ENCODE measurements at places on chromosomes 11 and 22.

DNA sequence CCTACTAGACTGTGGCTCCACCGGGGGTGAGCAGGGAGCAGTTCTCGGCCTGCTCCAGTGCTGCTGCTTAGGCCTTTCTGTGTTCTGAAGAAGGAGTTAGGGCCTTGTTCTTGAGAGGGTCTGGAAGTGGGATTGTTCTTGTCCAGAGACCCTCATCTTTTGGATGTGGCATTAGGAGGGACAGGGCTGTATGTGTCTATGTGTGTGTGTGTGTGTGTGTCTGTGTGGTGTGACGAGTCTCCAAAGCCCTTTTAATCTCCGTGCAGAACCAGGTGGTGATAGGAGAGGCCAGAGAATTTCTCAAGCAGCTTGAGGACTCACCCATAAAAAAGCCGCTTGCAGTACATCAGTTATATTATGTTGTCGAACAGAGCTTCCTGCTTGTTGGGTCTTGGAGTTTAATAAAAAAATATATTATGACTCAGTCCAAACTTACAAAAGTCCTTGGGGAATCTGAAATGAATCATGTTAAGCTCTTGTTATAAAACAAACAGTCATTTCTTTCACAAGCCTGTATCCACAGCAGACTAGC, 196.5 kb downstream of the TENM4 start:
- DNase-seq = no peak

GRCh38 chr11:44604171-44604581, 38.7 kb downstream of the CD82 start:
- no peak for DNase-seq

- no peak for DNase-seq
Observed at GRCh38 chr11:65432686-65433582, 10.3 kb downstream of the NEAT1 start.

GRCh38 chr11:33694346-33695050, 6.1 kb downstream of the C11orf91 start:
- DNase-seq = no peak

- no peak for DNase-seq
Observed at GRCh38 chr11:16856022-16856471, 117.6 kb downstream of the C11orf58 start.

DNA sequence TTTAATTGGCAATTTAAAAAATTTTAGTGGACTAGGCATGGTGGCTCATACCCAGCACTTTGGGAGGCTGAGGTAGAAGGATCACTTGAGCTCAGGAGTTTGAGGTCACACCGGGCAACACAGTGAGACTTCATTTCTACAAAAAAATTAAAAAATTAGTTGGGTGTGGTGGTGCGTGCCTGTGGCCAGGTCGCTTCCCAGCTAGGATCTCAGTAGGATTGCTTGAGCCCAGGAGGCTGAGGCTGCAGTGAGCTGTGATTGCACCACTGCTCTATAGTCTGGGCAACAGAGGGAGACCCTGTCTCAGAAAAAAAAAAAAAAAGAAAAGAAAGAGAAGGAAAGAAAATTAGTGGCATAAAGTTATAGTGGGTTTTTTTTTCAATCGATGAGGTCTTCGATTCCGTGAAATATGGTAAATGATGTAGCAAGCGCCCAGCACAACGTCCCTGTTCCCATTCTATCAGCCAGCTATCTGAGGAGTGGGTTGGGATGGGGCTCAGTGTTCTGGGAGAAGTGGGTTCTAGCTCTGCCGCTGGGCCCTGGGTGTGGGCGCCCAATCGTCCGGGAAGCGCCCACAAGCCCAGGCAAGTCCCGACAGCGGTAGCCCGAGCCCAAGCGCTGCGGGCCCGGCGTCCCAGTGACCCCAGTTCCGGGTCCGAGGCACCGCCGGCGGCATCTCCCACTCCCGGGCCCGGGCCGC, 1.4 kb downstream of the FOSL1 start:
- no peak for DNase-seq

DNA sequence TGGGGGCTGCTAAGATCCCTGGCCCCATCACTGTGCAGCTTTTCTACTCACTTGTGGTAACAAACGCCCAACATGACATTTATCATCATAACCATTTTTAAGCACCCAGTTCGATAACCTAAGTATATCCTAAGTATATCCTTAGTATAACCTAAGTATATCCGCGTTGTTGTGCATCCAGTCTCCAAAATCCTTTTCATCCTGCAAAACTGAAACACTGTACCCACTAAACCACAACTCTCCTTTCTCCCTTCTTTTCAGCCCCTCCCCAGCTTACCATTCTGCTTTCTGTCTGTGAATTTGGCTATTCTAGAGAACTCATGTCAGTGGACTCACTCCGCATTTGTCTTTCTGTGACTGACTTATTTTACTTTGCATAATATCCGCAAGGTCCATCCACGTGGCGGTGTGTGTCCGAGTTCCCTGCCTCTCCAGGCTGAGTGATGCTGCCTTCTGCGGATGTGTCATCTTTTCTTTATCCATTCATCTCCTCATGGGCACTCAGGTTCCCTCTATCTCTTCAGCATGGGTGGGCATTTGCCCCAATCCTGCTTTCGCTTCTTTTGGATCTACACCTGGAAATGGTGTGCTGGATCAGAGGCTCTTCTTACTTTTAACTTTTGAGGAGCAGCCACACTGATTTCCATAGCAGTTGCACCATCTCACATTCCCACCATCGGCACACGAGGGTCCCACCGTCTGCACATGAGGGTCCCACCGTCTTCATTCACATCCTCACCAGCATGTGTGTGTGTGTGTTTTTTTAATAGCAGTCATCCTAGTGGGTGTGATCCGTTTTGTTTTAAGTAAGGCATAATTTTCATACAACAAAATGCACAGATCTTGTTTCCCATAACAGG, 82.4 kb upstream of the CLDN5 start:
- DNase-seq = no peak

DNA sequence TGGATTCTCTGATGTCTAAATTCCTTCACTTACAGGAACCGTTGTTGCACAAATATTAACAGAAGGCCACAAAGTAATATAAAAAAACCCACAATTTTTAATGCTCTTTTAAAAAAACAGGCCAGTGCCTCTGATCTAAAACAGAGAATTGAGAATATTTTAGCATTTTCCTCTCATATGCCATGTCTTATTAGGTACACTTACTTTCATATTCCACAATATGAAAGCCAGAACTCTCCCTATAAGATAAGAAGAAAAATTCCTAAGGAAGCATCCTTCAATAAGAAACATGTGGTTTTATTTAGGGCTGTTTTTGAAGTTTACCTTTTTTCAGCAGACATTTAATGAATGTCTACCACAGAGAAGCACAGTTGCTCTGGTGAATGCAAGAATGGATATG, 214.5 kb downstream of the FAT3 start:
- no peak for DNase-seq

- DNase-seq = no peak
Observed at GRCh38 chr22:39236321-39237317, 8.2 kb downstream of the PDGFB start.

- no peak for DNase-seq
Observed at GRCh38 chr11:17184882-17185587, 22.8 kb downstream of the PIK3C2A start.

DNA sequence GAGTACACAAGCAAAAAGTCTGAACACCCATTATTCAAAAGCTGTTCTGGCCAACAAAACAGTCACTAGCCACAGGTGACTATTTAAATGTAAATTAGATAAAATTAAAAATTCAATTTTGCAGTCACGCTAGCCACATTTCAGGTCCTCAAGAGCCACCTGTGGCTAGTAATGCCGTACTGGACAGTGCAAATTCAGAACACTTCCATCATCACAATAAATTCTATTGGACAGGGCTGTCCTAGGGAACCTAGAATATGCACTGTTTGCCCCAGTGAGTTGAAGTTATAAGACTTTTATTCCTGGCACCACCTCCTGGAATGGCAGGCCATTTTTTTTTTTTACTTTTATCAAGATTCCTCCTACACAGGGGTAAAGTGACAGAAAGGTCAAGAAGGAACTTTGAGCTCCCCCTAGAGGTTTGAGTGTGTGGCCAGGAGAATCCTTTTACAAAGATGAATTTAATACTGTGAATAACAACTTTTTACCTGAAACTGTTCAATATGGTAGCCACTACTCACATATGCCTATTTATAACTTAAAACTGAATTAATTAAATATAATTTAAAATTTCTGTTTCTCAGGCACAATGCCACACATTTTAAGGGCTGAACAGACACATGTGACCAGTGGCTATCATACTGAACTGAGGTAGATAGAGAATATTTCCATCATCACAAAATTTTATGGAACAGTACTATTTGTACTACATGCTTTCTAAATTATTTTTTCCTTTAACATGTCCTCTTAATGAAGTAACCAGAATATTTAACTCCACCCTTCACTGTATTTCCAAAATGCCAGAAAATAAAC, 6.5 kb downstream of the MSANTD2 start:
- no peak for DNase-seq

DNA sequence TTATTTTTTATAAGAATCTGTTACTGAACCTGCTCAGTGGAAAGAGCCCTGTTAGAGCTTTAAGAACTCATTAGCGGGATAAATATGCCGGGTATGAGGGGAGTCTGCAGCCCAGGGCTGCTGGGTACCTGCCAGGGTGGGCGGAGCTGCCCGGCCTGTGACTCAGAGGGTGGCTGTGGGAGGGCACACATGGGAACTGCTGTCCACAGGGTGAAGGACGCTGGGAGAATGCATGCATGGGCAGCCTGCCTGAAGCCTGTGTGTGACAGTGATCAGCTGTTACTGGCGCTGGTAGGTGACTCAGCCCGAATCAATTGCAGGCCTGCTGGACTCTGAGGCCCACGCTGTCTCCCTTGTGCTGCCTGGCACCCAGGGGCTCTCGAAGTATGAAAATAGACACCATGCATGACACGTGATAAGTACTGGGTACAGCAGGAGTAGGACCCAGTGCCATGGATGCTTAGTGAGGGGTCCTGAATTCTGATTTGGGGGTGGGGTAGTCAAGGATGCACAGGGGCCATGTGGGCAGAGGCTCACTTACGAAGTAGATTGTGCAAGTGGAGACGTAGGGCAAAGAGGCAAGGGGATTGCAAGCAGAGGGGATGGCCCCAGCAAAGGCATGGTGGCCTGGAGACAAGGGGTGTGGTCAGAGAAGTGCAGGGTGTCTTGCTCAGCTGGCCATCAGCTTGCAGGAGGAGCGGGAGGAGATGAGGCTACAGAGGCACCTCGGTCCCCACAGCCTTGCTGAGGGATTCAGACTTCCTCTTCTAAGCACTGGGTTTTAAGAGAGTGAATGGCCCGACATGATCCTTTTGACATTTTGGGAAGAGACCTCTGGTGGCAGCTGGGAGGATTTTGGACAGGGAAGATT, 36.5 kb downstream of the GRIK4 start:
- DNase-seq = no peak

DNA sequence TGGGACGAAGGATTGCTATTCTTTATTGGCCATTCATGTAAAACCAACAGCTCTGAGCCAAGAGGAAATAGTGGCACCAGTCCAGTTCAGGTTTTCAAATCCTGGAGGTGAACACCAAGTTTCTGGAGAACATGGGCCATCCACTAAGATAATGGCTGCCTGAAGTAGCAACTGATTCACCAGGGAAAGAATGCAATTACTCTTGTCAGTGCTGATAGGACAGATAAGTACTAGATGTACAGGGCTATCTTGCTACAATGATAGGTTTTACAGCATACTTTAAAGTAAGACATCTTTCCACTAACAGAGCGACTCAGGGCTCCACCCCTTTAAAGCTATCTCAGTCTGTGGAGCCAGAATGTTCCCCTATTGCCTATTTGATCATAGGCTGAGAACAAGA, 36.8 kb upstream of the APOA1 start:
- DNase-seq = no peak

DNA sequence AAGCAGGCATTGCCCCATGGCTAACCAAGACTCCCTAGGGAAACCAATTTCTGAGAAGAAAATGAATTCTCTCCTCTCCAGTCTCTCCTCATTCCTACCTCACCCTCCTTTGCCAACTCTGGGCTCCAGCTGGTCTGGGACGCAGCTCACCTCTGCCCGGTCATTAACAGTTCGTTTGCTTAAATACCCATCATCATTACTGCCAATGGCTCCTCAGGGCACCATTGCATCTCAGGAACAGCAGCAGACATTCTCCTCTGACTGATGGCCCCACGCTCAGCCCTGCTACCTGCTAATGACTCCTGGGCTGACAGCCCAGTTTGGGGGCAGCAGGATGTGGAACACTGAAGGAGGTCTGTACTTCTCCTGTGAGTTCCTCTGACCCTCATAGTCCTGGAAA, 462.0 kb downstream of the INSC start:
- DNase-seq = no peak

- DNase-seq = no peak
Observed at GRCh38 chr22:20472629-20473442, 22.8 kb downstream of the KLHL22 start.

DNA sequence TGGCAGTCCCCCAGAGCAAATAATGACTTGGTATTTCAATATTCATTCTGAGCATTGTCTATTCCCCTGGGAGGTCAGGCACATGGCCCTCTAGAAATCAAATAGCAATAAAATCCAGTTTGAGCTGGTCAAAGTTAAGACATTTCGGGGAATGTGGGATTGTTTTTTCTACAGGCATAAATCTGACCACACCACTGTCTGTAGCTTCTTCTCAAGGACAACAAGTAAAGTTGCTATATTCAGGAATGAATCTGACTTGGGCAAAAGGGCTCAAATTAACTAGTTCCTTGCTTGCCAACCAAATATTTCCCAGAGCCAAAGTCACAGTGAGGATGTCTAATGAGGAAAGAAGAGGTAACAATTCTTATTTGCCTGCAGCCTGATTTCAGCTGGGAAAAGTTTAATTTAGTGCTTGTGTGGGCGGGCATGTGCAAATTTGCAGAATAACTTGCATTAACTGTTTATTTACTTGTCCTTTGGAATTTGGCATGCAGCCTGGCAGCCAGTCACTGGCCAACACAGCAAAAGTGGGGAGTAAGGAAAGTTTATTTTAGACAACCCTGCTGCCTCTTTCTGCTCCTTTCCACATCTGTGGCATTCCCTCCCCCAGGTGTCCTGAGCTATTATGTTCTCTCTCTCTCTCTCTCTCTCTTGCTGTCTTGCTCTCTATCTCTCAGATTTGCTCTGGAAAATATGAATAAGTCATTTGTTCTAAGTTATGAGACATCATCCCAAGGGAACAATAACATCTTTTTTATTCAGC, 51.2 kb upstream of the ARHGAP20 start:
- no peak for DNase-seq

- no peak for DNase-seq
Observed at GRCh38 chr11:85438328-85438727, 188.8 kb downstream of the DLG2 start.

Measured in SK-N-MC (cell line).